ENCODE measurements at places on chromosomes 5 and 9. TPM values are rescaled to one million over a fixed set of nuclear protein-coding genes. Genes with fewer than 3 reads are reported as not detected.
A peak's percentile ranks its signal among the peaks of the same experiment; 100 is the strongest.

DNA sequence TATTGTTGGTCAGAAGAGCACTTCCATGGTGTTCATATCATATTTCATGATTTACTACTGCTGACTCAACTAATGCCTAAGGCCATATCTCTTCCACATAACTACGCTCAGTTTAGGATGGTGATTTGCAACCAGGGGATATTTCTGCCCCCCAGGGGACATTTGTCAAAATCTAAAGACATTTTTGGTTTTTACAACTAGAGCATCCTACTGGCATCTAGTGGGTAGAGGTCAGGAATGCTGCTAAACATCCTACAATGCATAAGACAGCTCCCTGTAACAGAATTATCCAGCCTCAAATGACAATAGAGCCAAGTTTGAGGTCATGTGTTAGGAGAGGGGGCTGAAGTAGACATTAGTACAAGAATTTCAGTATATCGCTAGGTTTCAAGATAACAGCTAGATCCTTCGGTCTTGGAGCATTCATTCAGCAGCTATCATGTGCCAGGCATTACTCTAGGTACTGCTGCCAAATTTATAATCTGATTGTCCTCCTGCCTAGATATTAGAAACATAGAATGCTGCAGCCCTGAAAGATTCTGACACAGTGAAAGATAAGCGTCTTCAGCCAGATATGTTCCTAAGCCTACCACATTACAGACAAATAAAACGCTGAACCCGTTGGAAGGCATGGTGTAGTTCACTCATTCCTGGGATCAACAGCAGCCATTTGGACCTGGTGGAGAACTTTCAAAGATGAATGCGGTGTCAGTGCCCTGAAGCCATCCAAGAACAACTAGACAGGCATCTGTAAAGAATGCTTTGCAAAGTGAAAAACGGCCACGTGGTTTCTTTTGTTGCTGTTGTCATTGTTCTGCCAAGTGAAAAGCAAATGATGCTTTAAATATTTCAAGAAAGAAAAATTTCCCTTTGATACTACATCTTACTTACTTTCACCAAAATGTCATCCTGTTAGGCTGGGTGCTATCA lies 55.5 kb upstream of the FST start:
- DNase-seq: peak; percentile 19

The C7 gene
- not detected for total RNA-seq

- DNase-seq: no peak
Measured at GRCh38 chr9:96294159-96294545, 7.8 kb downstream of the HSD17B3 start.

DNA sequence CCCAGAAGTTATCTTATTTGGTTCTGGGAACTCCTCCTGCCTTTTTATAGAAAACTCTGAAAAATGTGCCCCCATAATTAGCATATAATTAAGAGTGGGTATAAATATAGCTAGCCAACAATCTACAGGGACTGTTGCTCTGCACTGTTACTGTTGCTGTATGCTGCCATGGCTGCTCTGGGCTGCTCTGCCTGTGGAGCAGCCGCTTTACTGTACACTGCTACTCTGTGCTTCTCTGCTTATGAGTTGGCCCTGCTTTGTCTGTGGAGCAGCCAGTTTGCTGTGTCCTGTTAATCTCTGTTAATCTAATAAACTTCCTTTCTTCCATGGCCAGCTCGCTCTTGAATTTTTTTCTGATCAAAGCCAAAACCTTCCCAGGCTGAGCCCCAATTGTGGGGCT lies 2244.0 kb upstream of the ACO1 start:
- no peak for DNase-seq

GRCh38 chr9:123488722-123489321 lies 132.8 kb downstream of the CRB2 start:
- DNase-seq: no peak
